ENCODE measurements at places on chromosomes 6 and 20.
A peak's percentile ranks its signal among the peaks of the same experiment; 100 is the strongest.

- DNase-seq = no peak
Observed at GRCh38 chr6:56807989-56808337, 146.9 kb upstream of the BEND6 start.

DNA sequence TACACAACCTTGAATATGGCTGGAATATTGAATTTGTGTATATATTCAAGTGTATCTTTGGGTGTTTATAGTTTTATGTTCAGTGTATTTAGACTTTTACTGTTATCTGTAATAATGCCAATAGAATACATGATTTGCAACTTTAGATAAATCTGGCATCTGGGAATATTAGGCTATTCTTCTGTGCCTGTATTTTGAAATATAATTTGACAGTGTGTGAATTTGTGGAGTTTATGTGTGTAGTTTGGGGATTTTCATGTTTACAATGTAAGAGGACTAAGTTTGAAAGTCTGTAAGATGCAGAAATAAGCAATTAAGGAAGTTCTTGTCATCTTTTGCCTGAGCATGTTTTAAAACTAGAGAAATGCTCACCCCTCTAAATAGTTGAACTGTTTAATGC, at the start of gene OR10C1:
TSS of gene OR10C1 (plus strand) at position 301 of the 400 bp plus-strand sequence. CDS start 710 bp downstream, outside the sequence.
- DNase-seq = no peak

- DNase-seq = no peak
Observed at GRCh38 chr6:113488061-113488460, 369.1 kb upstream of the MARCKS start.

GRCh38 chr20:39433466-39433865, 471.3 kb downstream of the DHX35 start:
- no peak for DNase-seq

DNA sequence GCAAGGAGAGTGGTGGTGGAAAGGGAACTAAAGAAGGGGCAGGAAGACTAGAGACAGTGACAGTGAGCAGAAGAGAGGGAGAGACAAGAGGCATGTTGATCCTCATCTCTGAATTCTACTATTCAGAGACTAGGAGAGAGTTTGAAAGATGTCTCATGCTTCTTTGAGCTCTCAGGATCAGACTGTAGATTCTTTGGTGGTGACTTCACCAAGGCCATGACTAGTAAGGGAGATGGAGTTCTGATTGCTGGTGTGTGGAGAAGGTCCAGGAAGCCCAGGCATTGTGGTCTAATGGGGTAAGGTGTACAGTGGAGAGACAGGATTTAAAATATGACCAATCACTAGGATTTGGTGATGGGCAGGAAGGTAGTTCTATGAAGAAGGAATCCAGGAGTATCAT, 713 bp downstream of the WFDC9 start:
- DNase-seq = no peak

GRCh38 chr20:55291261-55291660, 714.1 kb downstream of the CBLN4 start:
- no peak for DNase-seq

GRCh38 chr20:32544893-32545840, 40.0 kb downstream of the NOL4L start:
- DNase-seq = no peak

GRCh38 chr6:2866171-2866846, 24.6 kb upstream of the SERPINB1 start:
- no peak for DNase-seq

GRCh38 chr6:79384845-79385244, 150.4 kb upstream of the HMGN3 start:
- peak; percentile 12 for DNase-seq

- DNase-seq = no peak
Observed at GRCh38 chr20:20711413-20711812, 1.0 kb downstream of the RALGAPA2 start.

GRCh38 chr6:5412017-5412416, 150.7 kb downstream of the FARS2 start:
- DNase-seq = peak; percentile 24

DNA sequence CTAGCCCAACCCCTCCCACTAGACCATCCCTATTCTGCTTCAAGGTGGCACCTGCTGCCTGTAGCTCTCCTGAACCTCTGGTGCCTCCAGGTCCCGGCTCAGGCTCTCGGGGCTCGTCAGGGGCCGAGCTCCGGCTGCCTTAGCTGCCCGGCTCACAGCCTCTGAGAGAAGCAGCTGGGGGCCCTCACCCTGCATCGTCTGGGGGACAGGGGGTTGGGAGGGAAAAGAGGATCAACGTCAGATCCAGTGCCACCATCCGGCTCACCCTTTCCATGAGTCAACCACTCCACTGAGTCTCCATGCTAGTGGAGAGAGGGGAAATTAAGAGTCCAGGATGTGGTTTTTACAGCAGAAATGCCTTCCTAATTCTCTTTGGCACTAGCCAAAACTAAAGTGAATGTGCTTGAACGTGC, 13.0 kb downstream of the BAG6 start:
- DNase-seq = no peak

DNA sequence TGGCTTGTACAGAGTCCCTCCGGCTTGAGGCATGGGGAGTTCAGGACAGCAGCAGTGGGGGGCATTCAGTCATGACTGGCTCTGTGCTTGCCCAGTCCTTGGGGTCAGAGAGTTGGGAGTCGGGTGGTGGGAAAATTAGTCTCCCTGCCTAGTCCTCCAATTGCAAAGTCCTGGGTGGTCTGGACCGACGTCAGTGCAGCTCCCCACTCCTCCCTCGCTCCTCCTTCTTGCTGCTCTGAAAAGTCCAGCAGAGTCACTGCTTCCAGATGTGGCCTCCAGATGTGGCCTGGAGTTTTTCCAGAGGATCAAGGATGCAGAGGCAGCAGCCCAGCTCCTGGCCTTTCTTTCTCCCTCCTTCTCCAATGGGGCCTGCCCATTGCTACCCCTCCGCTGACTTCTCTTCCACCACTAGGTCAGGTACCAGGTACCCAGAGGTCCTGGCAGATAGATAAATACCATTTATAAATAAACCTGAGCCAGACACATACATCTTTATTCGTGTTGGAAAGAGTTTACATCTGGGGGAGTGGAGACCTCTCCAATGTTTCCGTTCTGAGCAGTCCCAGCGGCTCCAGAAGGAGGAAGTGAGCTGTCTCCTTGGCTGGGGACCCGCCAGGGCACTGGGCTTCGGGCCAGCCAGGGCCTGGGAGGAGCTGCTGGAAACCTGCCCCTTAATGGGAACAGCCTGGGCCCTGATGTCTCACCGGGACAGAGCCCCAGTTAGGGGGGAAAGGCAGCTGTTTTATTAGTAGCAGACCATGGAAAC, 49.0 kb upstream of the RNF24 start:
- DNase-seq = no peak

- no peak for DNase-seq
Observed at GRCh38 chr6:137403443-137403842, 90.8 kb downstream of the OLIG3 start.

- DNase-seq = no peak
Observed at GRCh38 chr6:137968901-137969300, 101.8 kb downstream of the TNFAIP3 start.

- DNase-seq = no peak
Observed at GRCh38 chr6:111921103-111921502, 47.9 kb upstream of the FYN start.

GRCh38 chr20:60102665-60103210, 144.5 kb downstream of the CDH26 start:
- no peak for DNase-seq

GRCh38 chr6:45608252-45608913, 230.6 kb upstream of the SUPT3H start:
- DNase-seq = no peak

DNA sequence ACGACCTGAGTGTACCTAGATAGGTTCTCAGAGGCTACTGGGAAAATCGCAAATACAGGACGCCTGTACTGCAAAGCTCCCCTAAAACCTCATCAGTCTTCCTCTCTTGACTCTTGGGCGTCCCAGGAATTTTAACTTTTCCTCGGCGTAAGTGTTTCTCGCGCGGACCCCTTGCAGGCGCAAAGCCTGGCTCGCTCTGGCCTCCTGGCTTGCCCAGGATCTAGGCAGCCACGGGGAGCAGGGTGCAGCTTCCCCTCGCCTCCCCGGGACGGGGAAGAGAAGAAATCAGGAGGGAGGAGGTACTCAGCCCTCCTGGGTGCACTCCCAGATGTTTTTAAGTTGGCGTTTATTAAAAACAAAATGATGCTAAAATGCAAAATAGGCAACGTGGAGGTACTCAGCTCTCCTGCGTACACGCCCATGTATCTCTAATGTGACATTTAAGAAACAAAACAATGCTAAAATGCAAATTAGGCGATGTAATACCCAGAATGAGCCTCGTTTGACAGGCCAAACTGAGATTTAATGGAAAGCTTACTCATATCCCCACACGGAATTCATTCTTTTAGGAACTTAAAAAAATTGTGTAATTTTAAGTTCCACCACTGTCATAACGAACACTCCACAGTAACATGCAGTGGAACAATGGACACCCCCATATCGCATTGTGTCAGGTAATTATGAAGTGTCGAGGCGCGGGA, 1.6 kb upstream of the SOBP start:
- peak; percentile 53 for DNase-seq
